ENCODE measurements at places on chromosomes 5 and 9. TPM values are rescaled to one million over a fixed set of nuclear protein-coding genes. Genes with fewer than 3 reads are reported as not detected.
A peak's percentile ranks its signal among the peaks of the same experiment; 100 is the strongest.

- DNase-seq = no peak
Observed at GRCh38 chr5:50559955-50560354, 106.5 kb upstream of the PARP8 start.

- no peak for DNase-seq
Observed at GRCh38 chr9:131818089-131818488, 78.2 kb upstream of the RAPGEF1 start.

The ANKRD18A gene
- total RNA-seq = 46.0 TPM

The ARL10 gene
- 1.3 TPM for total RNA-seq

GRCh38 chr9:18459962-18460584 lies 13.9 kb upstream of the ADAMTSL1 start:
- peak; percentile 94 for DNase-seq

DNA sequence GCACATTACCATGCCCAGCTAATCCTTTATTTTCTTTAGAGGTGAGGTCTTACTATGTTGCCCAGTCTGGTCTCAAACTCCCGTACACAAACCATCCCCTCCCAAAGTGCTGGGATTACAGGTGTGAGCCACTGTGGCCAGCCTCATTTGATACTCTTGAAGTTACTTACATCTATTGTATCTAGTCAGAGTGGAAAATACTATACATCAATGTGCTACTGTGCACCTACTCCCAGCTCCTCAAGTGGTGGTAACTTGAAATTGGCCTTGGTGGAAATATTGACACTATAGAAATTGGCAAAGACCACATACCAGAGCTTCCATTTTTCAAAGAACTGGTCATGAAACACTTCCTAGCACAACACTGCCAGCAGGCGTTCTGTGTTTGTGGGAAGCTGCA lies 10.3 kb downstream of the GGTA1 start:
- DNase-seq = no peak

- no peak for DNase-seq
Observed at GRCh38 chr9:104934691-104935500, 6.9 kb upstream of the ABCA1 start.

DNA sequence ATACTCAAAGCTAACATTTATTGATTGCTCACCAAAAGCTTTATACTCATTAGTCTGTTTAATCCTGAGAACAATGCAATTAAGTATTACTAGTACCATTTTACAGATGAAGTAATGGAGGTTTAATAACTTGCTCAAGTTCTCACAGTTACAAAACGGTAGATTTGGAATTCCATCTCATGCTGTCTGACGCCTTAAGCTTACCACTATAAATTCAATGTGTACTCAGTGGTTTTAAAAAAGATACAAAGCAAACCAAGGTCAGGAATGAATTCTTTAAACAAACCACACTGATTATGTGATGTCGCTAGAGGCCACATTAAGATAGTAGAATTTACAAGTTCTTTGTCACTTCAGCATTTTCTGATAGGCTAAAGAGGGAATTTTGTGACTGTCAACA lies 1.2 kb upstream of the C5orf63 start:
- DNase-seq = no peak

The MAP1B gene
- 56.0 TPM for total RNA-seq

GRCh38 chr5:154276973-154277331 lies 86.4 kb downstream of the GALNT10 start:
- peak; percentile 83 for DNase-seq

- no peak for DNase-seq
Observed at GRCh38 chr9:130555061-130555460, 24.3 kb upstream of the FUBP3 start.

GRCh38 chr9:117835798-117836197 lies 131.6 kb downstream of the TLR4 start:
- DNase-seq = no peak

The NME5 gene
- not detected for total RNA-seq

DNA sequence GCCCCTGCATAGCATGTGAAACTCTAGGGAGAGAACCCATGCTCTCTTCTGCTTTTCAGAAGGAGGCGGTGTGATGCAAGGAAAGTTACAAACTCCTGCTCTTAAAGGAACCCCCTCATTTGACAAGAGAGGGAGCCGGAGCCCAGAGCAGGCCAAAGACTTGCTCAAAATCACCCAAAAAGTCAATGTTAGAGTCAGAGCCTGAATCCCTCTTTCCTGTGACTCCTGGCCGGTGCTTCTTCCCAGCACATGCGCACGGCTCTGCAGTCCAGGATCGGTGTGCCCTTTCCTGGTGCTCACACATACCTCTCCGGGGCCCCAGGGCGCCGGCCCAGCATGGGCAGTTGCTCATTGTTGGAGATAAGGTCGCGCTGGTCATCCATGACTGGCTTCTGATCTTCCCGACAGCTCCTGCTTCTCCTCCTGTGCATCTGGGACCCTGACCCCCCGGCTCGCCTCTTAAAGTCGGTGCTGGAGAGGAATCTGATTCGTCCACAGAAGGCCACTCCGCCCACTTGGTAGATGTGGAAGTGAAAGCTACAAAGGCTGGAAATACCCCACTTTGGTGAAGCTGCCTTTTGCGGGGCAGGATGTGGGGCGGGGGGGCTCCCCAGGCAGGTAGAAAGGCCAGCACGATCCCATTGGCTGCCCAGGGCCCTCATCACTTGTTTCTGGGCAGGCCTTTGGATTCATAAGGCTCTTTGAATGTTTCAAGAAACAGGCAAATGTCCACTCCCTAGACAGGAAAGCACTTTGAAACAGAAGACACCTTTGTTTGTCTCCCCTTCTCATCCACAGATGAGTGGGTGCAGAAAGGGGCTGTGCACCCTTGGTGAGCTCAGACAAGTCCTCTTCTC lies at the start of gene CD74:
Gene CD74, minus strand, starts transcription at position 592 of the 857 bp plus-strand sequence. Its CDS starts 161 bp downstream, at position 431.
- no peak for DNase-seq

DNA sequence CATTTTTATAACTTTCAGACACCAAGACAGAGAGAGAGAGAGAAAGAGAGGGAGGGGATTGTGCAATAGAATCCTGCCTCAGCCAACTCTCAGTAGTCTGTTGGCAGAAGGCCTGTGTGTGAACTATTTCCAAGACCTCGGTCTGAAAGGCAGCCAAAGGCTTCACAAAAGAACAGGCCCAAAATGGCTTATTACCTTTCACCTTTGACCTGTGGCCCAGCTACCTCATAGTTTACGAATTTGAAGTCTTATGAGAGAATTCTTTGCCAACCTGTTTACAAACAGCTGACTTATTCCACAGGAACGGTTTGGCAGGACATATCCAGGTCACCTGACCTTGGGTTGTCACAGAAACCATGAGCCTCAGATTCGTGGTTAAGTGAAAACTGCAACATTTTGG lies 48.6 kb downstream of the NR2F1-AS1 start:
- peak; percentile 89 for DNase-seq

DNA sequence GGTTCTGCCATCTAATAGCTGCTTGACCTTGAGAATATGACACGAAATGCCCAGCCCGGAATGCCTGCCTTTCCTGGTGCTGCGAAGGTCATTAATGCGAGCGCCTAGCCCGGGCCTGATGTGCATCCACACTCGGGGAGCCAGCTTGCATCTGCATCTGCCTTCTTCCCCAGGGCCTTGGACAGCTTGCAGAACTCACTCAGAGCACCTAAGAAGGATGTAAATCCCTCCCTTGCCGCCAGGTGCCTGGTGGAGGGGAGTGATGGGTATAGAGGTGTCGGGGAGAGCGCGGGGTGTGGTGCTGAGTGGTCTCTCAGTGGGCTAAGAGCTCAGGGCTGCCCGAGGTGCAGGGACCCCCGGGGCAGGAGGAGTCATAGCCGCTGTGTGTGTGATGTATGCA lies 127.2 kb downstream of the MRPL36 start:
- no peak for DNase-seq

GRCh38 chr5:143521846-143522400 lies 118.4 kb upstream of the NR3C1 start:
- no peak for DNase-seq

DNA sequence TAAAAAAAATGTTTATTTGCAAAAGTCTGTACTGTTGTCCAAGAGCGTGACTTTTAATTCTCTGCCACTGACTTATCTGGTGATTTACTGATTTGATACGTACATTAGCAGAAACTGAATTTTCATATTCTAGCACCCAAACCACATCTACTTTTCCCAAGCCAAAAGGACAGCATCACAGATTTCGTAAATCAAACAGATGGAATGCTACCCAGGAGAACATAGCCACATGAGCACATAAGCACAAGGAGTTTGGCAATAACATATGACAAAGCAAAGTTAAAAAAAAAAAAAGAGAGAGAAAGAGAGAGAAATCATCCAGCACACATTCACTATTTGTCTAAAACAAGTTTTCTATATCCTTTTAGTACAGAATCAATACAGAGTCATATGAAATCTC lies 83.7 kb downstream of the HINT1 start:
- DNase-seq = peak; percentile 59

The DBN1 gene
- 149 TPM for total RNA-seq

- DNase-seq = no peak
Observed at GRCh38 chr9:84393266-84393950, 52.9 kb upstream of the SLC28A3 start.

DNA sequence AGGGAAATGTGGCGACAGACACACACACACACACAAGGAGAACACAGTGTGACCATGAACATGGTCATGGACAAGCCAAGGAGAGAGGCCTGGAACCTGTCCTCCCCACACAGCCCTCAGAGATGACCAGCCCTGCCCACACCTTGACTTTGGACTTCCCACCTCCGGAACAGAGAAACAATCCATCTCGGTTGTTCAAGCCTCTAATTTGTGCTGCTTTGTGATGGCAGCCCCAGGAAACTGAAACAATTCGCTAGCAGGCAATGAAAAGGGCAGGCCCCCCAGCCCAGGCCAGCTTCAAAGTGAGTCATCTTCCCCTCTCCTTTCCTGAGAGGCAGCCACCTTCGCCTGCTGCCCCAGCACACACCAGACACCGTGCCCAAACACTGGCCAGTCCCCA lies 47.7 kb downstream of the NSUN2 start:
- DNase-seq = no peak

All from MCF 10A (cell line).